Chondrocyte (in vitro differentiated cells): ENCODE measurements at places on chromosomes 6 and 20. TPM values are rescaled to one million over a fixed set of nuclear protein-coding genes. Genes with fewer than 3 reads are reported as not detected.

GRCh38 chr20:18855882-18856281, 42.3 kb downstream of the SCP2D1 start:
- DNase-seq: no peak
- H3K4me3 ChIP-seq: no peak overlapping the region
- H3K27ac ChIP-seq: no peak overlapping the region
- no peaks in the 10 kb centered on the region for H3K27me3 ChIP-seq
- peaks cover 20% of the 10 kb centered on the region for H3K4me1 ChIP-seq

DNA sequence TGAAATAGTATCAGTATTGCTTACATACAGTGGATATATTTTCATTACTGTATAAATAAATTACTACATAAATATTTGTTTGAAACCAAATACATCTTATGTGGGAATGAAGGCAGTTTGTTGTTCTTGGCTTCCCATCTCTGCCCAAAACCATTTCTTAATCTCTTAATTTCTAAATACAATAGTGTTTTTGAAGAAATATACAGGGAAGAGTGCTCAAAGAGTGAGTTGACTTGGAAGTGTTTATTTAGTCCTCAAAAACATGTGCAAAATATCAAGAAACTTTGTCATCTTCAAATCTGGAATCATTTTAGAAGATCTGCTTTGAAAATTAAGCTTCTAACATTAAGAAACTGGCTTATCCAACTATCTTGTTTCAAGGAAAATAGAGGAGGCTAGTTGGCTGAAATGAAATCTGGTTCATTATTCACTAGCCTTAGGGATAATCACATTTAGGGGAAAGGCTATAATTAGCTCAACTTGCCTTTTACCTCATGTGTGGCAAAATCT, 259.8 kb upstream of the FLRT3 start:
- H3K4me1 ChIP-seq: no peaks in the 10 kb centered on the region
- no peak overlapping the region for H3K4me3 ChIP-seq
- no peaks in the 10 kb centered on the region for H3K36me3 ChIP-seq
- no peak for DNase-seq
- H3K27ac ChIP-seq: no peak overlapping the region

DNA sequence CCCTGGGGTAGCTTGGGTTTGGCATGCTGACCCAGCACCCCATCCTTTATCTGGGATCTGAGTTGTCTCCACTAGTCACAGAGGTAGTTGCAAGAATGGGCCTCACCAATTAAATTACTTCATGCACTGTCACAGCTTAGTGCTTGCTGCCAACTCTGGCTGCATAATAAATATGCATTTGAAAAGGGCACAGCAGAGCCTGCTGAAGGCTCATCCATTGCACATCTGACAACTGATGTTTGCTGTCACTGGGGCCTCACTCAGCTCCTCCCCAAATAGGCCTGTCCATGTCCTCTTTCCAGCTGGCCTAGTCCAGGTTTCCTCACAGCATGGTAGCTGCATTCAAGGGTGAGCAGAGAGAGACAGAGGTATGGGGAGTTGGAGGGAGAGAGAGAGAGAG, 13.3 kb upstream of the NXT1 start:
- no peaks in the 10 kb centered on the region for H3K4me1 ChIP-seq
- DNase-seq: no peak
- H3K27me3 ChIP-seq: no peaks in the 10 kb centered on the region
- H3K36me3 ChIP-seq: no peaks in the 10 kb centered on the region
- H3K27ac ChIP-seq: no peak overlapping the region

The BEND6 gene
- 8.9 to 15.8 TPM (median 10.9 TPM) in 3 replicates for total RNA-seq

GRCh38 chr20:4573564-4574355, 147.9 kb upstream of the PRND start:
- no peak overlapping the region for H3K4me3 ChIP-seq
- peaks cover 4% of the 10 kb centered on the region for H3K36me3 ChIP-seq
- no peak for DNase-seq
- H3K4me1 ChIP-seq: no peaks in the 10 kb centered on the region
- H3K27ac ChIP-seq: no peak overlapping the region

GRCh38 chr6:160959726-160960435, 31.7 kb upstream of the MAP3K4 start:
- no peaks in the 10 kb centered on the region for H3K27me3 ChIP-seq

DNA sequence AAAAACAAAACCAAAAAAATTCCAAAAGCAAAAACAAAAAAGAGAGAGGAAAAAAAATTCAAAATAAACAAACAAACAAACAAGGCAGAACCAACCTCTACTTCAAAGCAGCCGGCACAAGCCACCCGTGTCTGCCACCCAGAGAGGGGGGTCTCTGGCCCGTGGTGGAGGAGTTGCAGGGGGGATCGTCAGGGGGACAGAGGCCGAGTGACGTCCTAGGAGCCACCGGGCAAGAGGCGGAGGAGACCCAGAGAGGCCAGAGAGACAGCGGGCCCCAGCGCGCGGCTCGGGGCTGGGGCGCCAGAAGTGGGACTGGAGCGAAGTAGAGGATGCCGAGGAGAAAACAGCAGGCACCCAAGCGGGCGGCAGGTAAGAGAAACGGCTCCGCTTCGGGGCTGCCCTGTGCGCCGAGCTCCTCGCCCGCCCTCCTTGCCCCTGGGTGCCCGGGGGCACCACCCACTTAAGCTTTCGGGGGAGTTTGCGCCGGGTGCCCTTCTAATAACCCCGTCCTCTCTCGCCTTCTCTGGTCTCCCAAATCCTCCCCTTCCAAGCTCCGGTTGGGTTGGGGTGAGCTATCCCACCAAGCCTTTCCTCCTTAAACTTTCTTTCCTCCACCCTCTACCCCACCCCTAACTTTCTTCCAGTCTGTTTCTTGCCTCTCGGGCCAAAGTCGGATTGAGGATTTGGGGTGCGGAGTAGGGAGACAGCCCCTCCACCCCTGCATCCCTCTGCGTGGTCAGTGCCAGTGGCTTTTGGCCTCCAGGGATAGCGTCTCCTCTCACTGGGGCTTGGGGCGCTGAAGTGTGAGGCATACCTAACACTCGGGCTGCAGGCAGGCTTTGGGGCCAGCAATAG, 1.0 kb downstream of the TSHZ2 start:
- peaks cover 19% of the 10 kb centered on the region for H3K4me1 ChIP-seq
- DNase-seq: no peak
- H3K4me3 ChIP-seq: peak overlapping the region; percentile 89

The TFAP2D gene
- not detected in 3 replicates for total RNA-seq

The UBD gene
- total RNA-seq: not detected in 3 replicates

DNA sequence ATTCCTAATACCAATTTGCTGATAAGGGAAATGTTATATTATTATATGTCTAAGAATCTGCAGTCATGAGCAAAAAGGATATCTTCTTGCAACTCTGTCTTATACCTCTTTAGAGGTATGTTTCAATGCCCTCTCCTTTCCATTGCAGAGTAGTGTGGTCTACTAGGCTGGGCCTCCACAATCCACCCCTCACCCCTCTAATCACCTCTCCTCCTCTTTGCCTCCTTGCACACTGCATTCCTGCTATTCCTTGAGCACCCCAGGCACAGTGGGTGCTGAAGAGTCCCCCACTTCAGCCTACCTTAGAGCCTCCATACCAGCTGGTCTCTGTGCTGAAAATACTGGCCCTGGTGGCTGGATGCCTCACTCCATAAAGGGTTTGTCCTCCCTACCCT, 26.9 kb downstream of the ARMC2 start:
- H3K27ac ChIP-seq: no peak overlapping the region
- H3K4me3 ChIP-seq: no peak overlapping the region
- peaks cover 12% of the 10 kb centered on the region for H3K36me3 ChIP-seq
- no peaks in the 10 kb centered on the region for H3K27me3 ChIP-seq

DNA sequence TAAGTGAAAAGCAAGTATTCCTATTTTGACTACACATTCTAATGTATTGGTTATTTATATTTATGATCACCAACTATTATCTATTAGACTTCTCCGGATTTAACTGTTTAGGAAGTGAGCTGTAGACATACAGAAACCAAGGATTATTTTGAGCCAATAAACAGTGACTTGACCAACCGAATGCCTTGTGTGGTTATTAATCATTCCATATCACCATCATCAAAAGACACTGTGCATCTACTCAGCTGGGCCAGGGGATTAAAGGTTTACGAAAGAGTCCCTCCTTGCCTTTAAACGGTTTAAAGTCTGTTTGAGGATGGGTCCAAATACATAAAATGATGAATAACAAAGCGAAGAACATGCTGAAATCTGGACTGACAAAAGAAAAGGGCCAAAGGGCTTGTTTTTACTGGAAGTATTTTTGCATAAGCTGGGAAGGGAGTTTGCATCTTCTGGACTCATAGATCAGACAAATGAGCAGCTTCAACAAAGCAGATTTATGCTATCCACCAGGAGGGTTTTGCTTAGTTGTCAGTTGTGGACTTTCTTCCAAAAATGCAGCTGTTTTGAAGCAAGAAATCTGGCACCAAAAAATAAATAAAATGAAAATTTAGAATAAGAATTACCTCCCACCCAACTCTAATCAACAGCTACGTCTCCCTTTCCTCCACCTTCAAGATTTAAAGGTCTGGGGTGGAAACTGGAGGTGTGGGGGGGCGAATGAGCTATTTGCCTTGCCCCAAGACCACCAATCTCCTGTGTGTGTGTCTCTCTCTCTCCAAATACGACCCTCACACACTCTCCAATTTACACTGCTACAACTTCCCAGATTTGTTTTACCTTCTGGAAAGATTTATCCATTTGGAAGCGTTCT, 33.6 kb upstream of the ID4 start:
- no peak for DNase-seq
- peak overlapping the region; percentile 98 for H3K27ac ChIP-seq
- peaks cover 35% of the 10 kb centered on the region for H3K4me1 ChIP-seq
- H3K4me3 ChIP-seq: peak overlapping the region; percentile 91
- no peaks in the 10 kb centered on the region for H3K36me3 ChIP-seq

GRCh38 chr6:40268614-40269013, 318.6 kb downstream of the LRFN2 start:
- no peaks in the 10 kb centered on the region for H3K4me1 ChIP-seq
- no peak overlapping the region for H3K27ac ChIP-seq
- H3K4me3 ChIP-seq: no peak overlapping the region
- DNase-seq: no peak
- H3K36me3 ChIP-seq: no peaks in the 10 kb centered on the region
- peaks cover 50% of the 10 kb centered on the region for H3K27me3 ChIP-seq

GRCh38 chr20:21436205-21436604, 38.9 kb upstream of the NKX2-4 start:
- peaks cover 8% of the 10 kb centered on the region for H3K27me3 ChIP-seq
- DNase-seq: no peak
- H3K36me3 ChIP-seq: no peaks in the 10 kb centered on the region
- H3K27ac ChIP-seq: peak overlapping the region; percentile 83
- H3K4me3 ChIP-seq: no peak overlapping the region
- peaks cover 22% of the 10 kb centered on the region for H3K4me1 ChIP-seq

The OPRM1 gene
- not detected in 3 replicates for total RNA-seq

GRCh38 chr6:100461917-100462705, 2.6 kb downstream of the SIM1 start:
- H3K27me3 ChIP-seq: peaks cover 79% of the 10 kb centered on the region
- peaks cover 35% of the 10 kb centered on the region for H3K4me1 ChIP-seq
- peak overlapping the region; percentile 73 for H3K4me3 ChIP-seq
- H3K36me3 ChIP-seq: peaks cover 17% of the 10 kb centered on the region
- no peak for DNase-seq

The ADGRF4 gene
- not detected in 3 replicates for total RNA-seq

DNA sequence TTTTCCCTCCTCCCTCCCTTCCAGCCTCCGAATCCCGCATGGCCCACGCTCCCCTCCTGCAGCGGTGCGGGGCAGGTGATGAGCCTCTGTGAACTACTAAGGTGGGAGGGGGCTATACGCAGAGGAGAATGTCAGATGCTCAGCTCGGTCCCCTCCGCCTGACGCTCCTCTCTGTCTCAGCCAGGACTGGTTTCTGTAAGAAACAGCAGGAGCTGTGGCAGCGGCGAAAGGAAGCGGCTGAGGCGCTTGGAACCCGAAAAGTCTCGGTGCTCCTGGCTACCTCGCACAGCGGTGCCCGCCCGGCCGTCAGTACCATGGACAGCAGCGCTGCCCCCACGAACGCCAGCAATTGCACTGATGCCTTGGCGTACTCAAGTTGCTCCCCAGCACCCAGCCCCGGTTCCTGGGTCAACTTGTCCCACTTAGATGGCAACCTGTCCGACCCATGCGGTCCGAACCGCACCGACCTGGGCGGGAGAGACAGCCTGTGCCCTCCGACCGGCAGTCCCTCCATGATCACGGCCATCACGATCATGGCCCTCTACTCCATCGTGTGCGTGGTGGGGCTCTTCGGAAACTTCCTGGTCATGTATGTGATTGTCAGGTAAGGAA, at the start of gene OPRM1:
TSS of gene OPRM1 (plus strand) at position 10 of the 612 bp plus-strand sequence. CDS start at position 315, 305 bp downstream.
- H3K4me3 ChIP-seq: no peak within 1 kb of the TSS
- H3K36me3 ChIP-seq: no peaks in the 10 kb centered on the region
- no peak within 1 kb of the TSS for H3K27ac ChIP-seq
- H3K4me1 ChIP-seq: no peaks in the 10 kb centered on the region

The XKR7 gene
- total RNA-seq: 0.02 TPM in 1 of 3 replicates, not detected in the others

DNA sequence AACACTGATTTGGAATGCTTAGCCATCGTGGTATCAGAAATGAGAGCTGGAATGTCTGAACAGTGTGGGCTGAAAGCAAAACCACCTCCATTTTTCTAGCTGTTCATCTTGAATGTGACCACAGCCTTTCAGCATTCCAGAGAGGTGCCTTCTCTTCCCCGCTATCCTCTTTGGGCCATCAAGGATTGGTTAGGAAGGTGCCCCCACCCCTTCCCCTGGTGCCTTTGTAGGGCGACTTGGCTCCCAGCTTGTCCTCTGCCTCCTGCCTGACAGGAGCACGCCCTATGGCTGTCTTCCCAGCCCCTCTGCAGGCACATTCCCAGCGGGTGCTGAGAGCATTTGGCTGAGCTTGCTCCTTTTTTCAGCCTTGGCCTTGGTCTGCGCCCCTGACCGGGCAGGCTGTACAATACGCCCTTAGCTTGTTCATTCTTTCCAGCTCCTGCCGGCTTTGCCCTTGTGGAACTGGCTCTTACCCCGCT, 97.5 kb downstream of the ARMC2 start:
- peaks cover 1% of the 10 kb centered on the region for H3K36me3 ChIP-seq
- H3K27ac ChIP-seq: no peak overlapping the region
- H3K4me3 ChIP-seq: no peak overlapping the region
- H3K27me3 ChIP-seq: no peaks in the 10 kb centered on the region

- DNase-seq: no peak
- H3K27ac ChIP-seq: no peak overlapping the region
- no peak overlapping the region for H3K4me3 ChIP-seq
- peaks cover 38% of the 10 kb centered on the region for H3K27me3 ChIP-seq
Measured at GRCh38 chr6:29919506-29920445, 22.6 kb upstream of the HLA-A start.

DNA sequence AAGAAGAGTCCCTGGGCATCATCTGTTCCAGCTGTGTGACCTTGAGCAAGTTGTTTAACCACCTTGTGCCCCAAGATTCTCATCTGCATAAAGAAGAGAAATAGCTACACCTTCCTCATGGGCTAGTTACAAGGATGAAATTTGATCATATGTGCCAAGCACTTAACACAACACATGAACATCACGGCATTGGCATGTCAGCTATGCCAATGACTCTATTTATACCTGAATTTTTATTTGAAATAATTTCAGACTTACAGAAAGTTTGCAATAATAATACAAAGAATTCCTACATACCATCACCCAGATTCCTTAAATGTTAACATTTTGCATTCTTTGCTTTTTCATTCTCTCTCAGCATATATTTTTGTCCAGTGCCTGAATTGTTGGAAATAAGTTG, 21.0 kb upstream of the TCF15 start:
- no peaks in the 10 kb centered on the region for H3K36me3 ChIP-seq
- H3K4me1 ChIP-seq: peaks cover 19% of the 10 kb centered on the region
- H3K4me3 ChIP-seq: no peak overlapping the region
- DNase-seq: no peak
- H3K27ac ChIP-seq: peak overlapping the region; percentile 53
- H3K27me3 ChIP-seq: peaks cover 7% of the 10 kb centered on the region

- H3K27ac ChIP-seq: no peak overlapping the region
- peaks cover 49% of the 10 kb centered on the region for H3K27me3 ChIP-seq
- no peaks in the 10 kb centered on the region for H3K4me1 ChIP-seq
- H3K36me3 ChIP-seq: no peaks in the 10 kb centered on the region
- H3K4me3 ChIP-seq: no peak overlapping the region
Measured at GRCh38 chr20:63167026-63167917, 48.7 kb downstream of the YTHDF1 start.
